ENCODE measurements at places on chromosomes 4 and X. TPM values are rescaled to one million over a fixed set of nuclear protein-coding genes. Genes with fewer than 3 reads are reported as not detected.

The MAD2L1 gene
- 89.7 TPM for total RNA-seq

The ADH1B gene
- not detected for total RNA-seq

The LRAT gene
- total RNA-seq: not detected

The KCNIP4 gene
- total RNA-seq: not detected

GRCh38 chrX:79366873-79367749 is at the start of gene ITM2A:
ITM2A (minus strand) TSS chrX:79367334; CDS start chrX:79367215, 119 bp downstream.
- H3K27me3 ChIP-seq: no peaks in the 10 kb centered on the region
- peaks cover 7% of the 10 kb centered on the region for H3K4me1 ChIP-seq
- H3K4me3 ChIP-seq: peak within 1 kb of the TSS; percentile 90
- peak within 1 kb of the TSS; percentile 92 for H3K27ac ChIP-seq
- H3K36me3 ChIP-seq: peaks cover 18% of the 10 kb centered on the region

GRCh38 chr4:45692131-45692735 is 431.6 kb downstream of the GABRG1 start:
- no peaks in the 10 kb centered on the region for H3K4me1 ChIP-seq
- H3K36me3 ChIP-seq: no peaks in the 10 kb centered on the region
- no peak overlapping the region for H3K27ac ChIP-seq
- no peak overlapping the region for H3K4me3 ChIP-seq

- no peak overlapping the region for H3K27ac ChIP-seq
- no peak for ATAC-seq
- H3K4me1 ChIP-seq: no peaks in the 10 kb centered on the region
- H3K4me3 ChIP-seq: no peak overlapping the region
Observed at GRCh38 chr4:9832640-9833039, 51.2 kb downstream of the DRD5 start.

DNA sequence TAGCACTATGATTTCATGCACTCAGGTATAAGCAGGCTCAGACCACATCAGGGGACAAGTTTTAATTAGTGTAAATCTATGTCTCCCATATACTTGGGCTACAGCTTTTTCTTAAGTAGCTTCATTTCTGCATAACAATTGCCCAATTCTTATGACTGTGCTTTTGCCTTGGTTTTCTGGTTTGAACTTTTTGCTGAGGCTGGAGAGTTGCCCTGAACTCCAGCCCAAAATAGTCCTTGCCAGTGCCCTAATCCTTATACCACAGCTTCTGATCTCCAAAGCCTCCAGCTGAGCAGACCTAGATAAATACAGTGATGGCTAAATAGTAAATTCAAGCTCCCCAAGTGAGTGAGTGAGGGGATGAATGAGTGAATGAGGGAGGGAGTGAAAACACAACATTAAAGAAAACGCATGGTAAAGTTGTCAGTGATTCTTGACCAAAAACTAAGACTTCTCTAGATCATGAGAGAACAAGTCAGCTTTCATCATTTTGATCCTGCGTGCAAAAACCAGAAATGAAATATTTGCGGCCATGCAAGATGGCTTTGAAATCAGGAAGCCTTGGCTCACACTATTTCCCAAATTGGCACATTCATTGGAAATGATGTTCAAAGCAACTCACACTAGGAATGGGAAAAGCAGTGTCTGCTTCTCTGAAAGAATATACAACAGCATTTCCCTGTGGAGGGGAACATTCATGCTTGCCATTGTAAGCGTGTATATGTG is 437.1 kb upstream of the CTSO start:
- H3K27me3 ChIP-seq: no peaks in the 10 kb centered on the region
- no peak overlapping the region for H3K27ac ChIP-seq
- no peaks in the 10 kb centered on the region for H3K4me1 ChIP-seq
- no peak overlapping the region for H3K4me3 ChIP-seq

DNA sequence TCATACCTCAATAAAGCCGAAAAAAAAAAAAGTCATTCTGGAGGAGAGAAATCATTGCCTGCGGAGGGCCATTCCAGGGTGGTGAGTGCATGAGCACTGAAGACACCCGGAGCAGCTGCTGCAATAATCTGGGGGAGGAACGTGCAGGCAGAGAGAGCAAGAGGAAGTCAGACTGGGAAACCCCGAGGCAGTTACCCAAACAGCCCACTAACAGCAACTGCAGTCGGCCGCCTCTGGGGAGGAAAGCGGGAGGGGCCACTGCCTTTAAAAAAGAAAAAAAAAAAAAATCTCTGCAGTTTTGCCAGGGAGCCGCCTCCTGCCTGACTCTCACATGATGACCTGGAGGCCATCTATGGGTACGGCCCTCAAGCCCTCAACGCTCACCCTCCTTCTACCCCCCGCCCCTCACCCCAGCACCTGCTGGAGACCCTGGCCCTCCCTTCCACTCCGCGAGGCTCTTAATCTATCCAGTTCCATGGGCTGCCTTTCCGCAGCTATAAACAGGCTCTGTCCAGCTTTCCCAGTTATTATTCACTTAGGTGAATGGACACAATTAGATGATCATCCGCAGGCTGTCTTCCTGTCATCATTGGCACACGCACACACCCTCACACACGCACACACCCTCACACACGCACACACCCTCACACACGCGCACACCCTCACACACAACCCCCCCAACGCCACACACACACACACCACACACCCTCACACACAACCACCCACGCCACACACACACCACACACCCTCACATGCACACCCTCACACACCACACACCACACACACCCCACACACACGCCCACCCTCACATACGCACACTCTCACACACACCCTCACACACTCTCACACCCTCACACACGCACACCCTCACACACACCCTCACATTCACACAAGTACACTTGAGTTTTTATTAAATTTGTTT is 3.4 kb upstream of the AVPR2 start:
- H3K27ac ChIP-seq: peak overlapping the region; percentile 65
- ATAC-seq: peak; percentile 90
- peak overlapping the region; percentile 70 for H3K4me3 ChIP-seq
- peaks cover 20% of the 10 kb centered on the region for H3K4me1 ChIP-seq
- H3K36me3 ChIP-seq: no peaks in the 10 kb centered on the region

- no peak overlapping the region for H3K4me3 ChIP-seq
- no peaks in the 10 kb centered on the region for H3K36me3 ChIP-seq
- H3K4me1 ChIP-seq: no peaks in the 10 kb centered on the region
- H3K27me3 ChIP-seq: no peaks in the 10 kb centered on the region
Observed at GRCh38 chrX:102560423-102561068, 38.8 kb upstream of the ARMCX5 start.

GRCh38 chrX:111687305-111687704 is 6.3 kb downstream of the ALG13 start:
- H3K27ac ChIP-seq: no peak overlapping the region
- peaks cover 95% of the 10 kb centered on the region for H3K36me3 ChIP-seq
- H3K27me3 ChIP-seq: no peaks in the 10 kb centered on the region
- H3K4me3 ChIP-seq: no peak overlapping the region
- ATAC-seq: no peak

- ATAC-seq: no peak
- no peaks in the 10 kb centered on the region for H3K36me3 ChIP-seq
- H3K27me3 ChIP-seq: peaks cover 11% of the 10 kb centered on the region
- H3K27ac ChIP-seq: no peak overlapping the region
- H3K4me1 ChIP-seq: no peaks in the 10 kb centered on the region
- no peak overlapping the region for H3K4me3 ChIP-seq
Observed at GRCh38 chrX:18102006-18102405, 118.7 kb downstream of the BEND2 start.

GRCh38 chr4:106287353-106287969 is 28.5 kb downstream of the TBCK start:
- no peaks in the 10 kb centered on the region for H3K27me3 ChIP-seq
- peaks cover 41% of the 10 kb centered on the region for H3K36me3 ChIP-seq
- H3K27ac ChIP-seq: no peak overlapping the region
- ATAC-seq: no peak

DNA sequence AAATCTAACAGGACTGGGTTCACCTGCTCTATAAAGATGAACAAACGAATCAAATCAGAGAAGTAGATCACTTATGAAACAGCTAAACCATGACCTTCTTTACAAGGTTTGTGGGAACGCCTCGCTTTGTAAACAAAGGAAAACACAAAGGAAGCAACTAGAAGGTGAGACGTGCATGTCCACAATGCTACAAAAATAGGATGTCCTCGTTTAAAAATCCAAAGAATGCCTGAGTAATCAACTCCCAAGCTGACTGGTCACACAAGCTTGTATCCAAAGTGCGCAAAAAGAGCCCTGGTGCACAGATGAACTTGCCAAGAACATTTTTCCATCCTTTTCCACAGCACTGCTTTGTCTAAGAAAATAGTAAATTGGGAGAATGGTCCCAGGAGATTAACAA is 6.3 kb upstream of the SH3KBP1 start:
- no peak overlapping the region for H3K4me3 ChIP-seq
- H3K27me3 ChIP-seq: no peaks in the 10 kb centered on the region
- no peaks in the 10 kb centered on the region for H3K36me3 ChIP-seq
- no peak for ATAC-seq

DNA sequence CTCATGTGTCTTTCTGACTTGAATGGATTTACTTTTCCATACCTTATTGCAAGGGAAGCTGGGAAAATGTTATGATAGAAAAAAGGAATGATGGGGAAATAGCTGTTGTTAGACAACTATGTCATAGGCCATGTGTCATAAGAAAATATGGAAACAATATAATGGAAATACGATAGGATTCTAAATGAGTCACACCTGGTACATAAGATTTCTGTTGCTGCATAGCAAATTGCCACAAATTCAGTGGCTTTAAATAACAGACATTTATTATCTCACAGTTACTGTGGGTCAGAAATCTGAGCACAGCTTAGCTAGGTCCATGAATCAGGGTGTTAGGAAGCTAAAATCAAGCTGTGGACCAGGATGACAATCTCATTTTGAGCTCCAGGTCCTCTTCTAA is 44.6 kb upstream of the ANKRD50 start:
- H3K4me3 ChIP-seq: no peak overlapping the region
- no peak for ATAC-seq
- no peaks in the 10 kb centered on the region for H3K27me3 ChIP-seq
- H3K4me1 ChIP-seq: no peaks in the 10 kb centered on the region

GRCh38 chr4:3044870-3045819 is 29.2 kb downstream of the HTT-AS start:
- no peaks in the 10 kb centered on the region for H3K27me3 ChIP-seq
- peaks cover 18% of the 10 kb centered on the region for H3K4me1 ChIP-seq
- H3K27ac ChIP-seq: peak overlapping the region; percentile 85
- no peaks in the 10 kb centered on the region for H3K36me3 ChIP-seq
- ATAC-seq: peak; percentile 60
- peak overlapping the region; percentile 78 for H3K4me3 ChIP-seq

DNA sequence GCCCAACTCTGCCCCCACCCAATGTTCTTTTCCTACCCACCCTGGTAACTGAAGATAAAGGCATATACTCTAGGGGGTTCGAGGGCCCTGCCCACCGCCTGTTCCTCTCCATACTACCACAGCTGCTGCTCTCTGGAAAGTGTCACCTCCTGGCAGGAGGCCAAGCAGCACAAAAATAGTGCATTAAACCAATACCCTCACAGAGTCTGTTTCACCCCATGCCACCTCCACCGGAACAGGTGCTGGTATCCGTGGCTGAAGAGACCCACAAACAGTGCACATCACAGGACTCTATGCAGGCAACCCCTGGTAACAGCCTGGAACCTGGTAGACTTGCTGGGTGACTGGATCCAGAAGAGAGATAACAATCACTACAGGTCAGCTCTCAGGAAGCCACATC is 85.1 kb upstream of the CTSO start:
- H3K36me3 ChIP-seq: no peaks in the 10 kb centered on the region
- no peak for ATAC-seq
- H3K27me3 ChIP-seq: no peaks in the 10 kb centered on the region

DNA sequence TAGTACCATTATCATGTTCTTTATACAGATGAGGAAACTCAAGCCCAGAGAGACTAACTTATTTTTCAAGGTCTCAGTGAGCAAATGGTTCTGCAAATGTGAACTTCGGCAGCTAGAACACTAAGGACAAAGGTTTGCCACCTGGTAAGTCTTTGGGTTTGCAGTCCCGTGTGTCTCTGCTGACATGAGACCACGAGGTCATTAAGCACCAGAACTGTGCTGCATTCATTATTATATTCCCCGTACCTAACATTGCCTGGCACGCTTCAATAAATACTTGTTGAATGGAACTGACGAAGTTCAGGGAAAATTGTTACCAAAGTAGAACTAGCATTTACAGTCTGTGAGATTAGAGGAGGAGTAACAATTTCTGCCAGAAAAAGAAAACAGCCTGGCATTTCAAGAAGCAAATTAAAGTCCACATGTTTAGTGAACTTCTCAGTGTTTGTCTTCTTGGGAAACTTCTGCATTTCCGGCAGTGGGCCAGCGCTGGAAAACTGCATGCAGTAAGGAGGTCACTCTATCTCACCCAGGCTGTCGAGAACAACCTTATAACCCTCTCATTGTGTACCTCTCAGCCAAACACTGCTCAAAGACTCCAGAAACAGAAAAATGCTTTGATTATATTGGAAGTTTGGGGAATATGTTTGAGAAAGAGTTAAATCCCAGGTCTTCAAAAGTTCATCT is 67.4 kb upstream of the CPEB2 start:
- no peaks in the 10 kb centered on the region for H3K4me1 ChIP-seq
- peaks cover 37% of the 10 kb centered on the region for H3K27me3 ChIP-seq
- H3K36me3 ChIP-seq: no peaks in the 10 kb centered on the region
- ATAC-seq: no peak
- H3K27ac ChIP-seq: no peak overlapping the region

GRCh38 chrX:131747173-131747572 is 203.3 kb downstream of the OR13H1 start:
- H3K4me1 ChIP-seq: no peaks in the 10 kb centered on the region
- peaks cover 11% of the 10 kb centered on the region for H3K36me3 ChIP-seq
- H3K27me3 ChIP-seq: no peaks in the 10 kb centered on the region
- H3K27ac ChIP-seq: no peak overlapping the region

DNA sequence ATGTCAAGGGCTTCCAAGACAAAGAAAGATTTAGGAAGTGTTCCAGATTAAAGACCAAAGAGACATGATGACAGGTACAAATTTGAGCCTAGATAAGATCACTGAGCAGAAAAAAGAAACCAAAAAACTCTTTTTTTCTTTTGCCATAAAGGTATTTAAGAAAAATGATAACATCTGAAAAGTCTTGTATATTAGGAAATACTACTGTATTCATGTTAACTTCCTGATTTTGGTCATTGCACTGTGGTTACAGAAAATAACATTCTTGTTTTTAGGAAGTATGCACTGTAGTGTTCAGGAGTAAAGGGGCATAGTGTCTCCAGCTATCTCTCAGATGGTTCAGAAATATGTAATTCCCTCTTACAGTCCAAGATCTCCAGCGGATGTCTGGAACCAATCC is 37.1 kb downstream of the RWDD4 start:
- H3K27ac ChIP-seq: no peak overlapping the region
- H3K27me3 ChIP-seq: peaks cover 2% of the 10 kb centered on the region
- H3K36me3 ChIP-seq: no peaks in the 10 kb centered on the region

- no peaks in the 10 kb centered on the region for H3K36me3 ChIP-seq
- no peak overlapping the region for H3K4me3 ChIP-seq
- H3K27me3 ChIP-seq: no peaks in the 10 kb centered on the region
- ATAC-seq: no peak
- H3K27ac ChIP-seq: no peak overlapping the region
Observed at GRCh38 chr4:15740764-15741404, 37.2 kb upstream of the CD38 start.

GRCh38 chr4:165678236-165678935 is 194.7 kb upstream of the TLL1 start:
- no peak overlapping the region for H3K4me3 ChIP-seq
- H3K27ac ChIP-seq: no peak overlapping the region
- no peaks in the 10 kb centered on the region for H3K4me1 ChIP-seq
- no peak for ATAC-seq
- no peaks in the 10 kb centered on the region for H3K36me3 ChIP-seq
- no peaks in the 10 kb centered on the region for H3K27me3 ChIP-seq
